ENCODE measurements at places on chromosomes 3 and 15. TPM values are rescaled to one million over a fixed set of nuclear protein-coding genes. Genes with fewer than 3 reads are reported as not detected.

DNA sequence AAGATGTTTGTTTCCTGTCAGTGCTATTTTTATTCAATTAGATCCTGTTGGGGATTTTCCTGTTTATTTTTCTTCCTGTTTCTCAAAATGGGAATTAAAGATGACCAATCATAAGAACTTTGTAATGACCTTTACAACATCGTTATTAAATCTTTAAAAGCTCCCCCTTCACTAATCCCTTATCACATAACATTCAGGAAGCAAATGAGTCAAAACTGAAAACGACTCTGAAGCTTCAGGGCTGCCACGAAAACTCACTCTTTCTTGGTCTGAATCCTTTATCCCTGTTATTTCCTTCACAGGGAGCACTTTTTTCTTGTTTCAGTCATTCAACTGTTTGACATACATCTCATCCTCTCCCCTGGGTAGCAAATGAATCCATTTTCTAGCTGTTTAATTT lies 75.8 kb upstream of the MB21D2 start:
- DNase-seq: no peak

- DNase-seq: no peak
Observed at GRCh38 chr15:53031469-53031868, 241.3 kb upstream of the ONECUT1 start.

DNA sequence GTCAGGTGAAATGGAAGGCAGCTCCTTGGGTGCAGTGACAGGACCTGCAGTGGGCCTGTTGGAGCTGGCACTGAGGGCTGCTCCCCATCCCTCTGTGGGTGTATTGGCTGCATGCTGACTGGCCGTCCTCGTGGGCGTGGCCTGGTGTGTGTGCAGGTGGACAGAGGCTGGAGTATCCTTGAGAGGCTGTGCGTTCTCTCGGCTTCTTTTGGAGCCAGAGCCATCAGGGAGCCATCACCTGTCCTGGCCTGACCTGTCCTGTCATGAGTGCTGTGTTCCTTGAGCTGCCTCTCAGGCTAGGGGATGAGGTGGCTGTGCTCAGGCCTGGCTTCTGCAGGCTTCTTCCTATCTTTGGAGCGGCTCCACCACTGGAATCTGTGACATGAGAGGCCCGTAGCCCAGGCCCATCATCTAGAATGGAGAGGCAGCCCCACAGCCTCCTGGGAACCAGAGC lies 61.5 kb downstream of the APBA2 start:
- DNase-seq: peak; percentile 26

DNA sequence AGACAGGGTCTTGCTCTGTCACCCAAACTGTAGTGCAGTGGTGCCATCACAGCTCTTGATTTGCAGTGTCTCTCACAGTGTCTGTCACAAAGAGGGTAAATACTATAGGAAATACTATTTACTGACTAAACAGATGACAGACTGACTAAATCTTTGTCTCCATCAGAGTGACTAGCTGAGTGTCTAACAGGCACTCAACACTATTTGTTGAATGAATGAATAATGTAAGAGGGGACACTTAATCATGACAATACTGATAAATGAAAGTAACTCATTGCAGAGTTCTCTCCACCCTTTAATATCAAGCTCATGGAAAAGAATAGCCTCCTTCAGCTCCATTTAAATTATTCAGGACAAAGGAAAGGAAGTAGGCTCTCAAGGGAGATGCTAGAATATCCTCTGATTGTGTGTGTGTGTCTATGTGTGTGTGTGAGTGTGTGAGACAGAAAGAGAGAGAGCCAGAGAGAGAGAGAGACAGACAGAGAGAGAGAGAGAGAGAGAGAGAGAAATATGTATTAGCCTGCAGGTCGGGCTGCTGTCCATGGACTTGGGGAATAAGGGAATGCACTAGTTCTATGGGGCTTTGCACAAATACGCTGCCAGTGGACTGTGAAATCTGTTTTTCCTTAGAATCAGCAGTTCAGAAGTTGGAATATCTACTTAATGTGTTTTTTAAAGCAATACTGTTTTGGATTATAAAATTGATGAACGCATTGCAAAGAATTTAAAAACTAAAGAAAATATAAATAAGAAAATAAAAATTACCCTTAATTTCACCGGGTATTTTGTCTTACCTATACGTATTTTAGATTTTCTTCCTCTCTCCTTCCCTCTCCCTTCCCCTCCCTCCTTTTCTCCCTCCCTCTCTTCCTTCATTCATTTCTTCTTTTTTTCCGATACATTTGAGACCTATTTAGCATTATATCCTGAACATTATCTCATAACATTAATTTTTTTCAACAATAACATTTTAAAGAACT lies 132.9 kb upstream of the LRIG1 start:
- no peak for DNase-seq

GRCh38 chr3:30042916-30043555 lies 563.4 kb upstream of the TGFBR2 start:
- DNase-seq: no peak

GRCh38 chr3:186169379-186169778 lies 60.5 kb upstream of the ETV5 start:
- DNase-seq: no peak

GRCh38 chr3:125147491-125147820 lies 65.1 kb downstream of the SLC12A8 start:
- DNase-seq: no peak

- no peak for DNase-seq
Observed at GRCh38 chr3:62109534-62109933, 263.8 kb downstream of the FEZF2 start.

DNA sequence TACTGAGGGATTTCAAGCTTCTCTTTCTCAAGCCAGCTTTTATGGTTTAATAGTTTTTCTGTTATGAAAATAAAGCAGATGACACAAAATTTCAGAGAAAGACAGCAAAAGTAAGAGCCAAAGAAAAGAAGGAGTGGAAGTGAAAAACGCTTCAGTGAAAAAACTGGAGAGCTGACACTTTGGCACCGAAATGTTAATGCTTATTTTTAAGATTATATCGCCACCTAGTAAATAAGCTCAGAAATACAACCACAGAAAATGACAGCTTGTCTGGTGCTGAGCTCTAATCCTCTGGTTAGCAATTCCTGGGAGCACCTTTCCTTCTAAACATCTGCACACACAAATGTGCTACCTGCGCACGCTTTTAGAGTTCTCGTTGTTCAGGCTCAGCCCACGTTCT lies 101.6 kb downstream of the ZPLD1 start:
- no peak for DNase-seq

Gene EIF4G1
- 62.9 TPM for polyA plus RNA-seq

Gene TLR9
- 0.98 TPM for polyA plus RNA-seq

Gene ZSCAN29
- polyA plus RNA-seq: 6.9 TPM

Gene CCDC33
- not detected for polyA plus RNA-seq

Gene PLA2G4D
- polyA plus RNA-seq: under 0.01 TPM

Gene DNASE1L3
- 9.0 TPM for polyA plus RNA-seq

Gene ZNF660
- polyA plus RNA-seq: 0.60 TPM

Gene JAGN1
- polyA plus RNA-seq: 44.4 TPM

Gene RYR3
- polyA plus RNA-seq: 0.38 TPM

Gene ALPK3
- polyA plus RNA-seq: under 0.01 TPM

Gene RMDN3
- 7.9 TPM for polyA plus RNA-seq

Gene EFHB
- 0.46 TPM for polyA plus RNA-seq
